ENCODE measurements at places on chromosomes 1 and 21.

DNA sequence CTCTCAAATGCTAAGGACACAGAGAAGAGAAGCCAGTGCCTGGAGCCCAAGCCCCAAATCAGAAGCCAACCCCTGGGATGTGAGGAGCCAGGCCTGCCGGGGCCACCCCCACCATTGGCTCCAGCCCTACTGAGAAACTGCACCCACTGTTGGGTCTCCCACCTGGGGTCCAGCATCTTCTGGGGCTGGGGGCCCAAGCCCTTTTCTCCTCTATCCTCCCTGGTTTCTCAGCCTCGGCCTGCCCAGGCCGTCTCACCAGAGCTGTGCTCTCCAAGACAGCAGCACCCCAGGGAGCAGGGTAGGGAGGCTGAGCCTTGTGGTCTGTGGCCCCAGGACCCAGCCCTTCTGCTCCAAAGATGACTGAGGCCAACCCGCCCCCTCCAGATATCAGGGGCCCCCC lies 37.9 kb downstream of the SDC3 start:
- DNase-seq: no peak

GRCh38 chr1:201582705-201583442 lies 43.9 kb downstream of the NAV1 start:
- DNase-seq: no peak

DNA sequence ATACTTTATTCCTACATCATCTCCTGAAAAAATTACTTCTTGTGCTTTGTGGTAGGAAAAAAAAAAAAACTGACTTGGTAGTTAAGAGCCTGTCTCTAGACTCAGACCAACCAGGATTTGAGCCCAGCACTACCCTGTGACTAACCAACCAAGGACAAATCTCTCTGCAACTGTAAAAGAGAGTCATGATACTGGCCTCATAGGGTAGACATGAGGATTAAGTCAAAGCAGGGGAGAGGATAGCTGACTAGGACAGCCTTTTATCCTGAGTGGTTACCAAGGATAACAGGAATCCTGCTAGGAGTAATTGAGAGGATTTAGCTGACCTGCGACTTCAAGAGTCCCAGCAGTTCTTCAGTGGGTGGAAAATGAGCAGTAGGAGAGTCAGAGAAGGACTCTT lies 112.8 kb downstream of the C1orf21 start:
- no peak for DNase-seq

DNA sequence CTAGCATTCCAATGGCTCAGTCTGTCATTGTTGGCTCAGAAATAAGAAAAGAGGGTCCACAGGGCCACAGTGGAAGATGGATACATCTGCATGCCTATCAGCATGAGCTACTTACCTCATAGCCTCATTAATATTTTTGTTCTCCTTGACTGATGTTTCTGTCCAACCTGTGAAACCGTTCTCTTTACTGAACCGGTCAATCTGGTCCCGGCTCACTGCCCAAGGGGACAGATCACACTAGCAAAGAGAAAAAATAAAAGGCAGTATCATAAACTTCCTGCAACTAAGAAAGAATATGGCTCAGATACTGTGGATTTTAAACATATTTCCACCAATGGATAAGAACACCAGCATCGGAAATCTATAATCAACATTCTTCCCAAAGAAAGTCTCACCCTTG lies 4.7 kb downstream of the RAB29 start:
- no peak for DNase-seq

GRCh38 chr1:3821447-3821846 lies 25.1 kb upstream of the LRRC47 start:
- DNase-seq: no peak

DNA sequence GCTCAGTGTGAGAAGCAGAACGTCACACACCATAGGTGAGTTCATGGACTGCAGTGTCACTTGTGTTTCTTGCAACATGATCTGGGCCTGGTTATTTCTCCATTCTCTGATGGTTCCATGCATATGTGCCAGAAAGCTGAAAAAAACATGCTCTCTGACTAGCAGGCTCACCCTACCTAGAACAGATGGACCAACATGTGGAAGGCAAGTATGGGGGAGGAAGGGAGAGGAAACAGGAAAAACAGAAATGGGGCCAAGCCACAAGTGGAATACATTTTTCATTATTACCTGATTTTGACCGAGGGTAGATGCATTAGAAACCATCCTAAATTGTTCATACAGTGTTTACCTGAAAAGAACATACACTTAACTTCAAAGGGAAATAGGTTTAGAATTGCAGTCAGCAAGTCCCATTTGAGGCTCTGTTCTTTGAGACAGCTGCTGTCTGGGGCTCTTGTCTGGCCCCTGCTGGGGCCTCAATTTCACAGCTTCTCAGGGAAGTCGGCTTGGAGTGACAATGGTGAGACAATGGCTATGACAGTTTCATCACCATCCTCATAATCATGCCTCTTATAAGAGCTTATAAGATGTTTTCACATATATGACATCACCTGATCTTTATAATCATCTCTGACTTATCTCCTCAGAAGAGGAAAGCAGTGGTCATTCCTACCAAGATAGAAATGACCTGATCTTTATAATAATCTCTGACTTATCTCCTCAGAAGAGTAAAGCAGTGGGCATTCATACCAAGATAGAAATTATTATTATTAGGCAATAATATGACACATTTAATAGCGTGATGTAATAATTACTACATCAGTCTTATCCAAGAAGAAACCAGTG lies 327.3 kb downstream of the SIPA1L2 start:
- DNase-seq: no peak

- DNase-seq: no peak
These were observed 16.9 kb downstream of the DYRK3 start for GRCh38 chr1:206651958-206652890.

DNA sequence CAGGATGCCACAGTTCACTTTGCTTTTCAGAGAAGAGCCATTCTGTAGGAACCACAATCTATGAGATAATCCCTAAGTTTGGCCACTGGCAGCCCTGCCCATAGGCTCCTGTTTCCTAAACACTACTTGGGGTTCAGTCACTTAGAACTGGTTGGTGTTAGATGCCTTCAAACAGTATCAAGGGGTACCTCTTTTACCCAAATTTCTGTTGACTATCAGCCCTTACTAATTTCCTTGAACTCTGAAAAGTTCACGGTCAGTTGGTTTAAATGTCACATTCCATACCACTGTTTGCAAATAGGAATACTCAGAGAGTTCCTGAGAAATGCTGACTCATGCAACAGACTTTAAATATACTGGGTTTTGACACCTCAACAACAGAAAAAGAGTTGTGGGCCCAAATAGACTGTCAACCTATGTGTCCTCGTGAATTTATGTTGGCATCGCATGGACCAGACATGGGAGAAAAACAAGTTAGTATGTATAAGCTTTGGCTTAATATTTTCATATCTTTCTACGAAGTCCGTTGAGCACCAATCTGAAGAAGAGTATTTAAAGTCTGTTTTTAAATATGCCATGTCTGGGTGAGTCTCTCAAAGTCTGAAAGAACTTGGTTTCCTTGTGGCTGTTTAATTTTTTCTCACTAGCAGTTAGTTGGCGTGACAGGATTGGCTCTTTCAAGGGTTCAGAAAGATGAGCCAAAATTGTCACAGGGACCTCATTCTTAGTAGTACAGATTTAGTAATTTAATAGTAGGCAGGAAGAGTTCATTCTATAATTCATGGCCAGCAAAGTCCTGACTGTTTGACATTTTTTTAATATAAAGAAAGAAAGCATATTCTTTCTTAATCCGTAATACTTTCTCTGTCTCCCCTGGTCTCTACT lies 56.5 kb upstream of the ZNF326 start:
- DNase-seq: no peak

All from Caco-2 (cell line).